ENCODE measurements at places on chromosomes 5 and 9.

DNA sequence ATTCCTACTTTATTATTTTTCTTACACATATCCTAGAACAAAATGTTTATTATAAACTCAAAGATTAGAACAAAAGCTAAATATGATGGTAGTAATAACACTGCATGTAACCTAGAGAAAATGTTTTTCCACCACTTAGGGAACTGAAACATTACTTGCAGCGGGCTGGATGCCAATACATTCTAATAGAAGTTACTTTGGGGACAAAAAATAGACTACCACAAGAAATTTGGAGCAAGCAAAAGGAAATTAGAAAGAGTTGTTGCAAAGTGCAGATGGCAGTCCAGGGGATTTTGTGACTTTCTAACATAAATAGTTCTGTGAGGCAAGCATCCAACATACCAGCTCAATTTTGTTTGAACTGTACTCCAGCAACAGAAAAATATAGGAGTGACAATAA, 255.3 kb upstream of the GRIN3A start:
- DNase-seq = no peak

DNA sequence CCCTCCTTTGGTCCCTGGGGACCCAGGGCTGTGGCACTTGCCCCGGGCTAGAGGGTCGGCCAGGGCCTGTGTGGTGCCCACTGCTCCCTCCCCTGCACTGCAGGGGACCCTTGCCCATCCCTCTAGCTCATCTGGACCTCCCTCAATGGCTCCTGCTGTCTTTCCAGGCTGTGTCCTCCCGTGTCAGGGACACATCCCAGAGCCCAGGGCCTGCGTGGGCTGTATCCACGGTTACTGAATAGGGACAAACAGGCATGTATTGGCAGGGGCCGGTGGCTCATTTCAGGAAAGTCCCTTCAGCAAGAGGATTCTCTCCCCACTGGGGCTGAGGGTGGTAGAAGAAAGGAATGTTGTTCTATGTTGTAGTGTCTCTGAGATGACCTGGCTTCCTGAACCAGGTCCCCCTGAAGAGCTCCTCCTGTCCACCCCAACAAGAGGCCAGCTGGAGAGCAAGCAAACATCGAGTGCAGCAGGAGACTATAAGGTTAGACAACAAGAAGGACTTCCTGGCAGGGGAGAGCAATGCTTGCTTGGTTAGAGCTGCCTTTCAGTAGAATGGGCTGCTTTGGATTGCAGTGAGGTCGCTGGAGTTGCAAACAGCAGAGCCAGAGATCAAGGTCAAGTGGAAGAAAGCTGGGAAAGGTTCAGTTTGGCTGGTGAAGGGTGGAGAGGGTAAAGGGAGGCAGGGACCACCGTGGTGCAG, 1.0 kb upstream of the CRB2 start:
- no peak for DNase-seq

DNA sequence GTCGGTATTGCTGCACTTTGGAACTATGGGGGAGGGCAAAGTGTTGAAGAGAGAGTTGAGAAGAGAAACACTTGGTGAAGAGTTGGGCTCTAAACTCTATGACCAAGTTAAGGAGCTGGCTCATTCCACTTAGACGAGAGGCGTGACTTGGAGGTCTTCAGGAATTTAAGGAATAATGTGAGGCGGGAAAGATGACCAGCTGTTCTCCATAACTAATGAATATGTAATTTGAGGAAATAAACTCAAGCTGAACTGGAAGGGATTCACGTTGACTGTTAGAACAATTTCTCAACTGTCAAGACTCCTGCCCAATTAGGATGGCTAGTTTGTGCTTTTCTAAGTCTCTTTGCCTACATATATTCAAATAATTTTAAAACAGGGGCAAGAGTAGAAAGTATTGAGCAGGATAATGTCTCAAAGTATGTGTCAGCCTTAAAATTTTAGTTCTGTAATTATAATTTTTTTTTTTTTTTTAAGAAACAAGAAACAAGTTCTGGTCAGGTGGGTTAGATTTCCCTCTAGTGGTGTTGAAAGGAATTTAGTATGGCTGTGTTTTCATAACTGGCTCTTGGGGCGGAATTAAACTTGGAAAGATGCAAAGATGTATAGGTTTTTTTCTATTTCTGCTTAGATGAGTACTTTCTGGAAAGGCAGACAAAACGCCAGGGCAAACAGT, 33.4 kb downstream of the TMEM252 start:
- DNase-seq = no peak

DNA sequence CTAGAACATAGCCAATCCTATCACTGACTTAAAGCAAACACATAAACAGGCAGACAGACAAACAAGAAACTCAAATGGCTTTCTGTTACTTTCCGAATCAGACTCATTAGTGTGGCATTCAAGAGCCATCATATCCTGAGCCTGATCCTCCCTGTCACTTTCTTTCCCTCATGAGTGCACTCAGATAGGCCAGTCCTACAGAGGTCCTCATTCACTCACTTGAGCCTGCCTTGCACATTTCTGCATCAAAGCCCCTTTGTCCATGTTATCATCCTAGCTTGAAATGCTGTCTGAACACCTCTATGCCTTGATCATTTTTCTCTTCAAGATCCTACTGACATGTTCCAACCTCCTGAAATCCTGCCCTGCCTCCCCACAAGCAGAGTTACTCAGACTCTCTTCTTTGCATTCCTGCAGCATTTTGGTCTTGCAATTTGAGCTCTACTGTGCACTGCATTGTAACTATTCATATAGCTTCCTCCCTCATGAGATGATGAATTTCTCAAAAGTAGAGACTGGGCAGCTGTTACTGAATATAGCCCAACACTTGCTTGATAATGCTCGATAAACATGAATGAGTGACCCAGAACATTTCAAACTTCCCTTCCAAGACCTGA, 126.9 kb downstream of the PALM2AKAP2 start:
- no peak for DNase-seq

- DNase-seq = no peak
Observed at GRCh38 chr9:116153765-116154333, at the start of gene PAPPA. PAPPA (plus strand) TSS chr9:116153791; CDS start chr9:116154173, 382 bp downstream.

DNA sequence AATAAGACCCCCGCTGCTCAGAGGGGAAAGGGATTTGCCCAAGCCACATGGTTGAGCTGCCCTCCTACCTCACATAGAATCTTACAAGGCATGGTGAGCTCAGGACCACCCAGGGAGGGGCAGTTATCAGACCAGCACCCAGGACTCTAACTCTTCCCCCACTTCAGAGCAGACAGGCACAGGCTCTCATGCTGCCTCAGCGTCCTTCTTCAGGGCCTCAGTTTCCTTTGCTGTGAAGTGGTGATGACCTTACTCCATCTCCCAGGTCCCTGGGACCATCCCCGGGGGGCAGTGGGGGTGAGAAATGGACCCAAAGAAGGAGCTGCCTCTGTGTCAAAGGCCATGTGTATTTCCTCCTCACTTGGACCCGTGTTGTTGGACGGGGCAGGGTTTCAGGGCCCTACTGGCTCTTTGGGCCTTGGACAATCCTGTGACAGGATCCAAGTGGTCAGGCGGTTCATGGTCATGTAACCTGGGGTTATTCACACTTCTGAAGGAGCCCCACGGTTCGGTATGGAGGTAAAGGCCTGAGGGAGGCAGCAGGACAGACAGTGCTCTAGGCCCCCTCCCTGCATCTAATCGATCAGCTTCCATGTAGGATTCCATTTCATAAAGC, 31.7 kb upstream of the CSF1R start:
- DNase-seq = no peak

DNA sequence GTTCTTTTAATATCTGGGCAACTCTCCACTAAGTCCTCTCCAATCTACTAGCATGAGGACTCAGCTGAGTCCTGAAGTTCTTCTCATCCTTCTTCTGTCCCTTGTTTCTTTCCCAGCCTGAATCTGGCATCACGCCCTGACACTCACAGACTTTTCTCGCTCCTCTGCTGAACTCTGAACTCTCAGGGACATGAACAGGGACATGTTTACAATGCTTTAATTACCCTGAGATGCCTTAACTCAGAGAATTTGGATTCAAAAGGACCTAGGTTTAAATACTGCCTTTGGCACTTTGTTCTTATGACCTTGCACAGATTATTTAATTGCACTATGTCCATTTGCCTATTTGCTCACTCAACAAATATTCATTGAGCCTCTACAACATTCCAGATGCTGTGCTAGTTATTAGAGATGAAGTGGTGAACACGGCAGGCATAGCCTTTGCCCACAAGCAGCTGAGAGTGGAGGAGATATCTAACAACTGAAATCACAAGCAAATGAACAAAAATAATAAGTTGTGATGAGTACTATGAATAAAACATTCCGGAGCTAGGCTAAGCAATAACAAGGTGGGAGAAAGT, 106.0 kb downstream of the ADRB2 start:
- no peak for DNase-seq

GRCh38 chr9:90095682-90096081, 490.9 kb downstream of the GADD45G start:
- DNase-seq = no peak
